ENCODE measurements at places on chromosomes 5 and 9.

GRCh38 chr5:96745844-96746531 is 61.8 kb downstream of the ERAP1 start:
- DNase-seq, result no peak

- peak; percentile 52 for DNase-seq
These were observed 69.4 kb downstream of the TLE1 start for GRCh38 chr9:81620002-81620390.

GRCh38 chr5:19388391-19388790 is 599.6 kb downstream of the CDH18 start:
- DNase-seq, result no peak

GRCh38 chr9:127698985-127699670 is 7.7 kb upstream of the CFAP157 start:
- no peak for DNase-seq

DNA sequence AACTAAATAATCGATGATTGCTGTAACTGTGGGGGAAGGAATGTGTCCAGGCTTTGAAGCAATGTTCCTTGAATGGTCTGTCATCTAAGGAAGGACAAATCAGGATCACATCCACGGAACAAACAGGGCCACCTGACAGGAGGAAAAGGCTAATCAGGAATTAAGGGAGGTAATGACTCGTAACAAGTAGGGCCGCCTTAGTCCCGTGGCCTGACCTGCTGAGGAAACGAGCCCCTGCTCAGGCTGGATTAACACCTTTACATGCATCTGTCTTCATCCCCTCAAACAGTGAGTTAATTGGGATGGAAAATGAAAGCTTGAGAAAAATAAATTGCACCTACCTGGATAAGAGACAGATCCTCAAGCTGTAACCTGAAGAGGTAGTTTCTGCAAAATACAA is 227.8 kb downstream of the SEMA5A start:
- DNase-seq, result no peak

DNA sequence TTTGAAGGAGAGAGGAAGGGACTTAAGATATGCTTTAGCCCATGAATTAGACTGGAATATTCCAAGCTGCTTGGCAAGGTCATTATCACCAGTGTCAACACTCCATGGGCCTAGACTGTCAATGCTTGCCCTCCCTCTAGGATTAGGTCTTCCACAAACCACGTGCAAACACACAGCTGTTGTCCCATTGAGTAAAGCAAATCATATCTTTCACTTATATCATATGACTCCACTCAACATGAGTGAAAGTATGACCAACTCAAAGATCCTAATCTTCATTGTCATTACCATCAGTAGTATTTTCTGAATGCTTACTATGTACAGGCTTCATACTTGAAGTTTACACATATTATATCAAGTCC is 57.0 kb upstream of the GRAMD2B start:
- DNase-seq, result no peak

GRCh38 chr5:2482778-2483177 is 268.7 kb downstream of the IRX2 start:
- no peak for DNase-seq

DNA sequence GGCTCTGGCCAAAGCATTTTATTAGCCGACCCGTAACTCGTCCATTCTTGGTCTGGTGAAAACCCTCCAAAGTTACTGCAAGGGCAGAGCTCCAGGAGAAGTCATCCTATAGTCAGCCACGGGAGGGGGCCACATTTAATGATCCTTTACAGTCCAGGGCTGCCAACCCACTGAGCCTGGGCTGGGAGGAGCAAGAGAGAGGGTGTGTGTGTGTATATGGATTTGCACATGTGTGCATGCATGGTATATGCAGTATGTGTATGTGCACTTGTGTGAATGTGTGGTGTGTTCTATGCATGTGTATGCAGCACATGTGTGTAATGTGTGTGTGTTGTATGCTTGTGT is 4.2 kb upstream of the RASGEF1C start:
- no peak for DNase-seq

- DNase-seq, result no peak
These were observed 132.1 kb downstream of the PDZD2 start for GRCh38 chr5:31770998-31771397.

DNA sequence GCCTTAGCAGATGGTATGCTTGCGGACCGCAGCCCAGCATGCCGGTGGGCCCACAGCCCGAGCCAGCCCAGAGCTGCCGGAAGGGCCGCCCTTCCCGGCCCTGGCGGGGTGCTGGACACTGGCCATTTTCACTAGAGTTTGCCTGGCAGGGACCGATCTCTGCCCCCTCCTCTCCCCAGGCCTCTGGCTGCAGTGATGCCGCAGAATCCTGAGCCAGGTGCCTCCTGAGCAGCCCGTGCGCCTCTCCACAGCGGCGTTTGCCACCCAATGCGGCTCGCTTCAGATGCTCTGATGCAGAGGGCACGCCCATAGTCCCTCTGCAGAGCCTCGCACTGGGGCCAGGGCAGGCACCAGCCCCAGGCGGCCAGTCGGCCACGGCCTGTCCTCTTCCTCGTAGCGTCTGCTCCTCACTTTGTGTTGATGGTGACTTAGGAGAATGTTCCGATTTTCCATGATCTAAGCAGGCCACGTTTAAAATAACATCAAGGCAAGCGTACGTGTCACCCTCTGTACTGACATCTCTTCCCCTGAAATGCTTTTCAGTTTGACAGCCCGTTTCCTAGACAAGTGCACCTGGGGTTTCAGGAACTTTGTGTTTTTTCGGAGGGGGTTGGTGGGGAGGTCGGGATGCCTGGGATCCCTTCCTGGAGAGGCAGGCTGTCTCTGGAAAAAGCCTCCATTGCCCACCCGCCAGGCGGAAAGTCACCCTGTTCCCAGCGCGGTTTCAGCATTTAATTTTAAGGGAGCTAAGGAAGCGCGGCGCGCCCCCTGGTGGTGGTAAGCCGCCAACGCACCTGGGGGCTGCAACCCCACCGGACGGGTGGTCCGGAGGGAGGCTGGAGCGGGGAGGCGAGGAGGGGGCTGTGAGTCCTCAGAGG is 29.8 kb upstream of the HMCN2 start:
- peak; percentile 70 for DNase-seq

GRCh38 chr9:8555762-8556500 is 756.4 kb upstream of the DMAC1 start:
- DNase-seq, result no peak

- peak; percentile 56 for DNase-seq
These were observed 14.2 kb upstream of the C5orf46 start for GRCh38 chr5:147920420-147921030.

GRCh38 chr5:112548246-112548881 is 129.3 kb upstream of the EPB41L4A start:
- DNase-seq, result no peak

- DNase-seq, result no peak
These were observed 84.5 kb downstream of the PCSK1 start for GRCh38 chr5:96348536-96348935.

DNA sequence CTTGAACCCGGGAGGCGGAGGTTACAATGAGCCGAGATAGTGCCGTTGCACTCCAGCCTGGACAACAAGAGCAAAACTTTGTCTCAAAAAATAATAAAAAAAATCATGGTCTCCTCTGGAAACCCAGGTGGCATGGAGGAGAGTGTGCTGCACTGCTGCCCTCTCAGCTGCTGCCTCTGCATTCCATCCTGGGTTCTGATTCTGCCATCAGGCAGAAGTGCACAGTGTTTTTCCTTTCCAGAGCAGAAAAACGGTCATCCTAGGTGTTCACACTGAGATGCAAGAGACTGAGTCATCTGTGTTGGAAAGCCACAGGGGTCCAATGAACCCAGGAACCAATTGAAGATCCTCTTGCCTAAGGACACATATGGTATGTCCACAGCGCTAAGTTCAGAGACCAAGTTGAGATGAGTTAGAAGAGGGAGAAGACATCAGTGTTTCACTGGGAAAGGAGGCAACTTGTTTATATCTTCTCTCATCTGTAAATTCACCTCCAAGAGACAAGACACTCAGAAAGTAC is 88.8 kb upstream of the DMRT1 start:
- peak; percentile 96 for DNase-seq

DNA sequence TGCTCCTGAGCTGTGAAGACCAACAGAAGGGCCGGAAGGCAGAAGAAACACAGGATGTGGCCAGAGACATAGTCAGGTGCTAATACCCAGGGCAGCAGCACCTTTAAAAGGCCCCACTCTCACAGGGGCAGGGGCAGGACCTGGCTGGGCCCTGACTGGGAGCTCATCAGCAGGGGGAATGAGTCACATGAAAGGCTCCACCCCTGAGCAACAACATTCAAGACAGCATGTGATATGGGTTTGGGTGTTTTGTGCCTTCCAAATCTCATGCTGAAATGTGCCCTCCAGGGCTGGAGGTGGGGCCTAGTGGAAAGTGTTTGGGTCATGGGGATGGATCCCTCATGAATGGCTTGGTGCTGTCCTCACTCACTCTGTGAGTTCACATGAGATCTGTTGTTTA is 181.7 kb downstream of the ERCC6L2 start:
- DNase-seq, result no peak

DNA sequence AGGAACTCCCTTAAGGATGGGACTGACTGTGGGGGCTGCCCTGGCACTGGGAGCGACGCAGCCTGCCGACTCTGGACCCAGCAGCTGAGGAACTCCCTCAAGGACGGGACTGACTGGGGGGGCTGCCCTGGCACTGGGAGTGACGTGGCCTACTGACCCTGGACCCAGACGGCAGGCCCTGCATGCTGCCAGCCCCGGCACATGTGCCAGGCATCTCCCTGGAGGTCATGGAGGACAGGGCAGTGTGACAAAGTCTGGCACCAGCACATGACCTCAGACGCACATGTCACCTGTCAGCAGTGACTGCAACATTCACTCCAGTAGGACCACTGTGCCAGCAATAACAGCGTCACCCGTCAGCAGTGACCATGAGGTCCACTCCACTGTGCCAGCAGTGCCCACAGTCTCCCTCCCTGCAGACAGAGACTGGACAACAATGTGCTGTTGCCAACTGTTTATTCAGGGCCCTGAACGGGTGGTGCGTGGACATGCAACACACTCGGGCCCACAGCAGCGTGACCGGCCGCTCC is 4.5 kb downstream of the FBXW5 start:
- DNase-seq, result no peak

GRCh38 chr5:58460002-58460731 is at the start of gene PLK2:
Gene PLK2, minus strand, starts transcription at chr5:58460086. Its CDS starts 127 bp downstream, at chr5:58459959.
- DNase-seq, result peak; percentile 73

GRCh38 chr5:151684690-151685361 is 1.9 kb downstream of the SPARC start:
- peak; percentile 24 for DNase-seq

DNA sequence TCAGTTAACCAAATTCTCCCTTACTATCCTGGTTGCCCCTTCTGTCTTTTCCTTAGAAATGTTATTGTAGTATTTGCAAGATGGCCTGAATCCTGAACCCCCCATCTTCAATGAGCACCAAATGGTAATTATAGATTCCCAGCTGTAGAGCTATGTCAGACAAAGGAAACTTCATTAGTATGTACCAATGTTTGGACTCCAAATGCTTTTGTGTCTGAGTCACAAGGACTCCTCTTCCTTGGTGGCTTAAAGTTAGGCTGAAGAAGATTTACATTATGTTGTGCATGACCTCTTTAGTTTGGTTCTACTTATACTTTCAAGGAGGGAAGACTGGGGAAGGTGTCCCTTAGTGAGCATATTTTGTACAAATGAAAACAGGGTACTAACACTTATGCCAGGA is 105.9 kb upstream of the CDKN2B start:
- DNase-seq, result no peak

DNA sequence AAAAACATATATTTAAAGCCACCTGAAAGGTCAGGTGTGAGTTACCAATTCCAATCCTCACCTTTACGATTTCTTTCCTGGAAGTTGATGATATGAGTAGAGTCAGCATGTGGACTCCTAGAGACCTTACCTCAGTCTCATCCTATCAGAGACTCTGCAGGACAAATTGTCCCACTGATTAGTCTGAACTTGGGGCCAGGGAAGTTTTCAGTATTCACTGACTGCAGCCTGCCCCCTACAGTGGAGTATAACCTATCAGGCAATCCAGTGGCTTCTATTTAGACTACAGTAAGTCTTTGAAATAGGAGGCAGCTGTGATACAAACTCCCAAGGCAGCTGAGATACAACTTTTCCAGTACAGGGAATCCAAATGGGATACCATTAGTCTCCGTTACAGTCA is 449.4 kb upstream of the CDH10 start:
- no peak for DNase-seq

DNA sequence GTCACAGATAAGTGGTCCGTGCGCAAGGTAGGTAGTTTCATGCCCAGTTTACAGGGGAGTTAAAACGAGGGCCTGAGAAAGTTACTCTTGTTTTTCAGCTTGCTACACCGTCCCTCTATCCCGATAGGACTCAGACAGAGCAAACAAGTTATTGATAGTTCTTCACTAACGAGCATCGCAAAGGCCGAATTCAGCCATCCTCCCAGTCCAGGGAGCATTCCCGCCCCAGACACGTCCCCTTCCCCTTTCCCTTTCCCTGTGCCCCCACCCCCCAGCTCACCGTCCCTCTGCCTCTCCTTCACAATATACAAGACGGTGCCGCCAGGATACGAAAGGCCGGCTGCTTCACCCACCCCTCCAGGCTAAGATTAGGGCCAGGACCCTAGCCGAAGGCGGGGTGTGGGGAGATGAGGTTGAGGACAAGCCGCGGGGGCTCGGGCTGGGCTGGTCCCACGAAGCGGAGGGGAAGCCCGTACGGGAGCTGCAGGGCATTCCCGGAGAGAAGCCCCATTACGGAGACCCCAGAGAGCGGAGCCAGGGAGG is 599 bp downstream of the KIAA1191 start:
- no peak for DNase-seq

DNA sequence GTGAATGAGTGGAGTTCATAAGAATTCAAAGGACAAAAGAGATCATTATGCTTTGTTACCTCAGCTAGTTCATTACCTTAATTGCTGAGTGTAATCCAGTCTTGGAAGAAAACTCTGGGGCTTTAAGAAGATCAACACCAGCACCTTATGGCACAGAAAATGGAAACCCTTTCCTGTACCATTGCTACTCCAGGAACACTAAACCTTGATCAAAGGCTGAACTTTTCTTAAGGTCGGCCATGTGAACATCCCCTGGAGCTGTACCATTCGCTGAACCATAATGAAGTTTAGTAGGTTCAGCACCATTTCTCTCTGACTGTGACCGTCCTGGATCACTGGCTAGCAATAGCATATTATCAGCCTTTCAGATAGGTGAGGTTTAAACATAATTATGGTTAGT is 97.4 kb downstream of the PBX3 start:
- no peak for DNase-seq

DNA sequence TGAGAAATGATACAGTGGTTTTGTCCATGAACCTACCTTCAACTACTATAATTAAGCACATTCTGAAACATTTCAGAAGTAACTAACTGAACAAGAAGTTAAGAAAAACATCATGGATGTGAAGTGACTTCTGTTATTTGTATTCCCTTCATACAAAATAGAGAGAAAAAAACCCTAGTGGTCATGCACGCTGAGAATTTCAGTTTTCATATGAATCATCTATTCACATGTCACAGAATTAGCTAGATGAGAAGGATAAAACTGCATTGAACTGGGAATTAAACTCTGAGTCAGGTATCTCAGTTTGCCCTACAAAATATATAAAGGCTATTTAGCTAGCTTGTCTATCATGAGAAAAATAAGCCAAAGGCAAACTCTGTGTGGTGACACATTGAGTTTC is 451.8 kb upstream of the FTMT start:
- no peak for DNase-seq

GRCh38 chr9:27572061-27572460 is 1.2 kb downstream of the C9orf72 start:
- DNase-seq, result no peak

- no peak for DNase-seq
These were observed 2.8 kb upstream of the CTNNAL1 start for GRCh38 chr9:109016132-109016531.

Measured in NB4 (cell line).